A549 (cell line): ENCODE measurements at places on chromosomes 12 and 14.

DNA sequence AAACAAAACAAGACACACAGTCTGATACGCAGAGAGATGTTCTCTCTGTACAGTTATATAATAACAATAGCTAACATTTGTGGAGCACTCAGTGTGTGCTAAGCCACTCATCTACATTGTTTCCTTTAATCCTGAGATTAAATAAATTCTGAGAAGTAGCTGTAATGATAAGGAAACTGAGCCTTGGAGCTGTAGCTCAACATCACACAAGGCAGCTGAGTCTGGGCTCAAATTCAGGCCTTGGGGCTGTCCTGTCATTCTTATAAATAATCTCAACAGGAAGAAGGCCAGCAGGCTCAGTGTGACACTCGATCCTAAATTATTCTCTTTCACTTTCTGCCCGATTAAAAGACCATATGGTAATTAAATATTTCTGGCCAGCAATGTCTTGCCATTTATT lies 24.5 kb downstream of the CDKN1B start:
- no peak for DNase-seq

- DNase-seq: no peak
Measured at GRCh38 chr14:21038441-21039422, 3.4 kb upstream of the RNASE7 start.

GRCh38 chr14:20302042-20302755 lies 3.6 kb downstream of the TTC5 start:
- DNase-seq: no peak

- DNase-seq: no peak
Measured at GRCh38 chr12:113825705-113826104, 140.4 kb downstream of the RBM19 start.

DNA sequence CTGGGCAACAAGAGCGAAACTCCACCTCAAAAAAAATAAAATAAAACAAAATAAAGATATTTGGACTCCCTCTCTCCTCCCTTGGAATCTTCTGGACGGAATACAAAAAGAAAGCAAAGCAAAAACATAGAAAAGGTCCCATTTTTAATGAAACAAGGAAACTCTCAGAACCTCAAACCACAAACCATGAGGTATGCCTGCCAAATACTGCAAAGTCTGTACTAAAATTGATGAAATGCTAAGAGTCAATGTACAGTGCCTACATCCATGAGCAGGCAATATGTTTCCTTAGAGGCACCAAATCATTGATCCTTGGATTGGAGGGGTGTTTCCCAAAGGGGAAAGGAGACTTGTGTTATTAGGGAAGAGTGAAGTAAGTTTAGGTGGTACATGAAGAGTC lies 8.2 kb upstream of the RPS6KA5 start:
- DNase-seq: no peak

DNA sequence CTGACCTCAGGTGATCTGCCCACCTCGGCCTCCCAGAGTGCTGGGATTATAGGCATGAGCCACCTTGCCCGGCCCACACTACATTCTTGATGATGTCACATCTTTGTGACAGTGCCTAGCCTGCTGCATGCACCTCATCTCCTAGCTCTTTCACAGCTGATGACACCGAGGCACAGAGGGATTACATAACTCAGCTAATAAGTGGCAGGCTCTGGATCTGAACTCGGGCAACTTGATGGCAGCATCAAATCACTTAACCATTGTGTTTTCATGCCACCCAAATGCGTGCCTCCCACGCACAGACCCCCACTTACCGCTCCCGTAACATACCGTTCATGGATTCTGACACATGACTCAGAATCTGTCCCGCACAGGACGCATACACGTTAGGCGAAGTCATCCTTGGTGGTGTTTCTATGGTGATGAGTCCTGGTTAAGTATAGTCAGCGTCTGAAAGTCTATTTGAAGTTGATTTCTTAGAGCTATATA lies 7.4 kb downstream of the TMEM120B start:
- peak; percentile 66 for DNase-seq

DNA sequence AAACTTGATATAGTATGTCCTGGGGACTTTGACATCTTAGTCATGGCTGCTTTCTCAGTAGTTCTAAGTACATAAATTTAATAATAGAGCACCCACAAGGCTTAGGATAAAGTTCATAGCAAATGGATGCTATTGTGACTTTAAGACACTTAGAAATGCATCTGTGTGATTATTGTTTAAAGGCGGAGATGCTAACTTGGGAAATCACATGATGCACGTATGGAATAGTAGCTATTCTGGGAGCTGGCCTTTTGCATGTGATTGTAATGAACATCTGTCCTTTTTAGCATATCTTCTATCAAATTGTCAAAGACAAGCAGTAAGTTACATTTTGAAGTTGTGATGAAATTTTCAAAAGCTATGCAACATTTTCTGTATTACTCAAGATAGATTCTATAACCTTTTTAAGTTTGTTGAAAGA lies 46.7 kb upstream of the ATP2A2 start:
- no peak for DNase-seq

- peak; percentile 51 for DNase-seq
Measured at GRCh38 chr12:133202493-133203343, 21.4 kb downstream of the ZNF268 start.

GRCh38 chr12:113174461-113175384 lies 10.6 kb downstream of the DDX54 start:
- peak; percentile 68 for DNase-seq

- no peak for DNase-seq
Measured at GRCh38 chr14:100589071-100589759, 2.0 kb upstream of the BEGAIN start.

- DNase-seq: peak; percentile 37
Measured at GRCh38 chr14:93970585-93970964, 5.8 kb downstream of the ASB2 start.

- DNase-seq: no peak
Measured at GRCh38 chr14:22882529-22883172, 371 bp upstream of the REM2 start.

DNA sequence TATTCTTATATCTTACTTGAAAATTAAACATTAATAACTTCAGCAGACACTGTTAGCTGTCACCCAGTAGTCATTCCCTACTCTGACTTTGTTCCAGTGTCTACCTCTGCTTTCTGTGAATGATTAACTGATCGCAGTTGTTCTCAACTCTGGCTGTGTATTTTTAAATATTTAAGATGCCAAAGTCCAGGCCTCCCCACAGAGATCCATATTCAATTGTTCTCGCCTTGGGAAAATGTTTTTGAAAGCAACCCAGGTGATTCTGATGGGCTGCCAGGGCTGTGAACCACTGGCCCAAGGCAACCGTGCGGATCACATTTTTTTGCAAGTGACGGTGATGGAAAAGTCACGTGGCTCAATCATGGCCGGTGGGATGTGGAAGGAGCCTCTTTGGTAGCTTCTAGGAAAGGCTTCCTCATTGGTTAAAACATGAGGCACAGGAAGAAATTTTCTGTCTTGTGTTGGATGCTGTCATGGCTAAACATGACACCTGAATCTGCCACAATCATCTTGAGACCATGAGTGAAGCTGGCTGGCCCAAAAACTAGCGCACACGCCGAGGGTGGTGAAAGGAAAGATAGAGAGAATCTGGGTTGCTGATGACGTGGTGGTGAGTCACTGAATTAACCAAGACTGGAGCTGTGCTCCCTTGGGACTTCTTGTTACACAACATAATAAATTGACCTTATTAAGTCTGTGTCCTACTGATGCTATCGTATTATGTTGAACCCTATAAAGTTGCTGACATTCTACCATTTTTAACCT lies 37.2 kb downstream of the RDH12 start:
- peak; percentile 88 for DNase-seq

DNA sequence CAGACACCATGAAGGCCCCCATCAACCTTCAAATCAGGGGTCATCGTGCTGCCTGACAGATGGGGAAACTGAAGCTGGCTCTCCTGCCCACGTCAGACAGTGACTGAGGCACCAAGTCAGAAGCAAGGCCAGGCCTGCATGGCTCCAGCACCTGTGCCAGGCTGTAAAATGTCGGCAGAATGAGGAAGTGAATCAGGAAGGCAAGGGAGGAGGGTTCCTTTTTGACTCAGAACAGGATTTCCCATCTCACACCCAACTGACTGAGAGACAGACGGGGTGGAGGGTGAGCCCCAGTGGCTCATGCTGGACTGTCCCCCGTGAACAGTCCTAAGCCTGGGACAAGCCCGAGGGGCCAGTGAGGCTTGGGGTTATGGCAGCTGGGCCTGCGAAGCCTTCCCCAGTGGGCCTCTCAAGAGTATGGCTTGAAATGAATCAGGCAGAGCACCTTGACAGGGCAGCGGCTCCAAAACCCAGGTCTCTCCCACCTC lies 20.9 kb downstream of the SYNE3 start:
- no peak for DNase-seq

GRCh38 chr14:100391724-100392123 lies 68.6 kb downstream of the SLC25A47 start:
- no peak for DNase-seq
